ENCODE measurements at places on chromosomes 5 and 9. TPM values are rescaled to one million over a fixed set of nuclear protein-coding genes. Genes with fewer than 3 reads are reported as not detected.

Gene NFIB
- total RNA-seq: 80.1 TPM

Gene PCDHB2
- total RNA-seq: 2.2 TPM

Gene ENC1
- 18.5 TPM for total RNA-seq

Gene UBE2B
- total RNA-seq: 61.2 TPM

Gene FGF10
- total RNA-seq: 0.19 TPM

Gene TMEM215
- not detected for total RNA-seq

Gene SHLD3
- 2.4 TPM for total RNA-seq

Gene INSYN2B
- total RNA-seq: 0.75 TPM

Gene CER1
- total RNA-seq: not detected

Gene LAMC3
- total RNA-seq: 0.56 TPM

Gene C5orf46
- not detected for total RNA-seq

Gene SPACA9
- 8.1 TPM for total RNA-seq

DNA sequence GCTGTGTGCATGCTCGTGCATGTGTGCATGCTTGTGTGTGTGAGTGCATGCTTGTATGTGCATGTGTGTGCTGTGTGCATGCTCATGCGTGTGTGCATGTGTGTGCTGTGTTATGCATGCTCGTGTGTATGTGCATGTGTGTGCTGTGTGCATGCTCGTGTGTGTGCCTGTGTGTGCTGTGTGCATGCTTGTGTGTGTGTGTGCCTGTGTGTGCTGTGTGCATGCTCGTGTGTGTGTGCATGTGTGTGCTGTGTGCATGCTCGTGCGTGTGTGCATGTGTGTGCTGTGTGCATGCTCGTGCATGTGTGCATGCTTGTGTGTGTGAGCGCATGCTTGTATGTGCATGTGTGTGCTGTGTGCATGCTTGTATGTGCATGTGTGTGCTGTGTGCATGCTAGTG is 30.3 kb upstream of the SH3PXD2B start:
- H3K27me3 ChIP-seq: no peaks in the 10 kb centered on the region
- H3K4me1 ChIP-seq: no peaks in the 10 kb centered on the region
- no peak for DNase-seq
- H3K36me3 ChIP-seq: no peaks in the 10 kb centered on the region

GRCh38 chr5:79850316-79850822 is 140.7 kb downstream of the MTX3 start:
- no peaks in the 10 kb centered on the region for H3K27me3 ChIP-seq
- peaks cover 4% of the 10 kb centered on the region for H3K4me1 ChIP-seq
- no peak overlapping the region for H3K4me3 ChIP-seq
- DNase-seq: no peak
- H3K27ac ChIP-seq: no peak overlapping the region

GRCh38 chr9:93431539-93432105 is 19.9 kb upstream of the FAM120A start:
- DNase-seq: no peak
- H3K27ac ChIP-seq: no peak overlapping the region
- no peaks in the 10 kb centered on the region for H3K27me3 ChIP-seq
- H3K36me3 ChIP-seq: no peaks in the 10 kb centered on the region

GRCh38 chr5:8824371-8824770 is 721.5 kb downstream of the SEMA5A start:
- no peak overlapping the region for H3K4me3 ChIP-seq
- H3K4me1 ChIP-seq: peaks cover 9% of the 10 kb centered on the region
- no peaks in the 10 kb centered on the region for H3K36me3 ChIP-seq

DNA sequence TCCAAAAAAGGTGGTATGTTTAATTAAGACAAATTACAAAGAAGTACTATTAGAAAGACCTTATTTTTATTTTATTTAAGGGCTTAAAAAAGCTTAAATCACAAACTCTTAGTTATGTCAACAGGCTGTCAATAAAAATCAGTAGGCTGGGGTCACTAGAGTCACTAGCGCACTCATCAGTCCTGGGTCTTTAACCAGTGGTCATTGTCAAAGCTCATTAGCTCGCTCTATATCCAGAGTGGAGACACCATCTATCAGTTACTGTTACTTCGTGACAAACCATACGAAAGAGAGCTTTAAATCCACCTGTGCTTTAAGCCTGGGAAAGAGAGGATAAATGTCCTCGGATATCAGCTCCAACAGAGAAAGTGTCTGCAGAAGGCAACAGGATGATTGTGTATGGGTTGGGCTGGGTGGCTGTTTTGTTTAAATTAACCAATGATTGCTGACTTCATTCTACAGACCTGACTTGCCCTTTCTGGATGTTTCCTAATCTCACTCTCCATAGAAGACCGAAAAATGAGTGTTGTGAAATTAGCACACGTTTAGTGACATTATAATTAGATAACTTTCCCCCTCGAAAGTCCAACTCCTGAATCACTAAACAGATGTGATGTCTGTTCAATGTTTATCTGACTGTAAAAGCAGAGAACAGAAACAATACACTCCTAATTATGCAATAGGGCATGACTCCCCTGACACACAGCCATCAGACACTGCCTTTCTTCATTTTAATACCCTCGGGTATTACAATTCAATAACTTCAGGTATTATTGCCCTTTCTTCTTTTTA is 123.6 kb upstream of the TNPO1 start:
- DNase-seq: no peak
- H3K27me3 ChIP-seq: no peaks in the 10 kb centered on the region
- H3K4me3 ChIP-seq: no peak overlapping the region
- no peak overlapping the region for H3K27ac ChIP-seq

DNA sequence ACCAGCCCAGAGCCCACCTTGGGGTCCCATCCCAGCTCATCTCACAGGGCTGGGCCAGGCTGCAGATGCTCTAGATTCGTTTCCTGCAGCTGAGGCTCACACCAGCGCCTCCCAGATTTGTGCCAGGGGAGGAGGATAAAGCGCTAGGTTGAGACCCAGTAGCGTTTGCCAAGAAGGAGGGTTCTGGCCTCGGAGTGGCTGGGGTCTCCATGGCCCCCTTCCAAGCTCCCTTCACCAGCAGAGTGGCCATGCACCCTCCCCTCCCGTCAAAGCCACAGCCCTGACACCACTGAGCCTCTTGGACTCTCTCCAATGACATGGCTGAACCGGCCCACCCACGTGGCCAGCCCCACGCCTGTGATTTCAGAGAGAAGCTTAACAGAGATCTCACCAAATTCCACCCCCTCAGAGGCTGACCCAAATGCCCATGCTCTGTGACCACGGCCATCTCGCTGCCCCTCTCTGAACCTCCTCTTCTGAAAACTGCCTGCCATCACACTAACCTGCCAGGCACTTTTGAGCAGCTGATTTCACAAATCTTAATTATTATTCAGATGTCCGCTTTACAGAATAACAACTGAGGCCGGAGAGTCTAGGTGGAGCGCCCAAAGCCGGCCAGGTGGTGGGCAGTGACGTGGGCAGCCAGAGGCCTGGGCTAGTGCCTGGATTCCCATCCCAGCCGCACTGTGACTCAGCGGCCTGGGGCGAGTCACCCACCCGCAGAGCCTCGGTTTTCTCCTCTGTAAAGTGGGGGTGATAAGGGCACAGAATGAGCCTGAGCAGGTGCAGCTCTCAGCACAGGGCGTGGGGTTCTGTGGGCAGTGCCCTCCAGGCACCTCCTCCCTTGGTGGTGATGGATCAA is 155.7 kb downstream of the C9orf50 start:
- H3K36me3 ChIP-seq: no peaks in the 10 kb centered on the region
- H3K27ac ChIP-seq: no peak overlapping the region
- H3K4me1 ChIP-seq: no peaks in the 10 kb centered on the region
- peak; percentile 67 for DNase-seq
- H3K4me3 ChIP-seq: no peak overlapping the region

- H3K4me3 ChIP-seq: no peak overlapping the region
- no peak overlapping the region for H3K27ac ChIP-seq
- no peaks in the 10 kb centered on the region for H3K36me3 ChIP-seq
- no peak for DNase-seq
Observed at GRCh38 chr9:99199938-99200539, 21.7 kb downstream of the ALG2 start.

DNA sequence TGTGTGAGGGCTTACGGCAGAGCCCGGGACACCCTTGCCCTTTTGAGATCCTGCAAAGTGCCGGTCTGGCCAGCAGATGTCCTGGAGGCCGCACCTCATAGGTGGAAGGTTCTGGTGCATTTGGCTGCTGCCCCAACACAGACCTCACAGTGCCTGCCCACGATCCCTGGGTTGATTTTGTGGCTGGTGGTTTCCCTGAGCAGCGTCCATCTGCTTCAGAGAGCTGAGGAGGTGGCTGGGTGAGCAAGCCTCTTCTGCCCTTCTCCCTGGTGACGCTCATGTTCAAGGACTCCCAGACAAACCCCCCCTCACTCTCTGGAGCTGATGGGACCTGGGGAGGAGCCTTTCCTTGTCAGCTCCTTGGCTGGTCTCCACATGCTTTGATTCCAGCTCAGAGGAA is 18.9 kb downstream of the BNIP1 start:
- peaks cover 42% of the 10 kb centered on the region for H3K36me3 ChIP-seq
- no peaks in the 10 kb centered on the region for H3K27me3 ChIP-seq
- H3K4me1 ChIP-seq: no peaks in the 10 kb centered on the region
- no peak for DNase-seq

GRCh38 chr5:163696579-163696887 is 191.1 kb downstream of the MAT2B start:
- H3K36me3 ChIP-seq: no peaks in the 10 kb centered on the region
- DNase-seq: no peak
- H3K4me1 ChIP-seq: no peaks in the 10 kb centered on the region
- H3K27ac ChIP-seq: no peak overlapping the region
- H3K27me3 ChIP-seq: no peaks in the 10 kb centered on the region
- H3K4me3 ChIP-seq: no peak overlapping the region

GRCh38 chr9:4741365-4742089 is 525 bp upstream of the AK3 start:
- DNase-seq: no peak
- H3K27me3 ChIP-seq: no peaks in the 10 kb centered on the region
- peak overlapping the region; percentile 94 for H3K27ac ChIP-seq
- H3K4me1 ChIP-seq: peaks cover 25% of the 10 kb centered on the region
- no peaks in the 10 kb centered on the region for H3K36me3 ChIP-seq

GRCh38 chr9:97502222-97502983 is 937 bp downstream of the TMOD1 start:
- no peak for DNase-seq
- H3K36me3 ChIP-seq: no peaks in the 10 kb centered on the region
- no peaks in the 10 kb centered on the region for H3K27me3 ChIP-seq
- peak overlapping the region; percentile 95 for H3K4me3 ChIP-seq

- H3K36me3 ChIP-seq: no peaks in the 10 kb centered on the region
- H3K27ac ChIP-seq: peak overlapping the region; percentile 53
- peaks cover 24% of the 10 kb centered on the region for H3K4me1 ChIP-seq
- no peaks in the 10 kb centered on the region for H3K27me3 ChIP-seq
- no peak for DNase-seq
Observed at GRCh38 chr9:87498046-87498810, 561 bp downstream of the DAPK1 start.

GRCh38 chr5:50958852-50959457 is 292.5 kb downstream of the PARP8 start:
- DNase-seq: no peak
- no peak overlapping the region for H3K4me3 ChIP-seq
- H3K27me3 ChIP-seq: no peaks in the 10 kb centered on the region
- H3K36me3 ChIP-seq: no peaks in the 10 kb centered on the region
- no peak overlapping the region for H3K27ac ChIP-seq

GRCh38 chr9:137021979-137022661 is 5.9 kb downstream of the ABCA2 start:
- H3K4me3 ChIP-seq: no peak overlapping the region
- H3K4me1 ChIP-seq: peaks cover 9% of the 10 kb centered on the region
- H3K27me3 ChIP-seq: no peaks in the 10 kb centered on the region
- DNase-seq: no peak

DNA sequence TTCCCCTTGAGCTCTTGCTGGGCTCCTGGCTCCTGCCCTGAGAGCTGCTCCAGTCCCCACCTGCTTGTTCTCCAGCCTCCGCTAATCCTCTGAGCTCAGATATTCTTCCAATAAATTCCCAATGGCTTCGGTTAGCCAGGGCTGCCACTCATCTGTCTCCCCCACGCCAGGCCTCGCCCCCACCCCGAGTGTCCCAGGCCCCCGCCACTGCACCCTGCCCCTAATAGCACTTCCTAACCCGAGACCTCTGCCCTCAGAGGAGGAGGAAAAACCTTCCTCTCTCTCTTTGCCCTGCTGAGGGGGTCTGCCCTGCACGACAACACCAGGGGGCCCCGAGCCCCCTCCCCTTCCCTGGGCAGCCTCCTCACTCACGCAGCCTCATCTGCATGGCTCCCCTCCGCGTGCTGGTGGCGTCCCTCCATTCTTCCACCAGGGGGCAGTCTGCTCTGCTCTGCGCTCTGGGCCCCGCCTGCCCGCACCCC is 5.4 kb upstream of the LCN15 start:
- no peak for DNase-seq
- peaks cover 4% of the 10 kb centered on the region for H3K4me1 ChIP-seq
- no peak overlapping the region for H3K27ac ChIP-seq
- no peaks in the 10 kb centered on the region for H3K36me3 ChIP-seq
- no peak overlapping the region for H3K4me3 ChIP-seq
- H3K27me3 ChIP-seq: no peaks in the 10 kb centered on the region

All from right atrium auricular region (tissue), 2 donors.